Lung (tissue), 17 donors: ENCODE measurements at places on chromosomes 3 and 15.

DNA sequence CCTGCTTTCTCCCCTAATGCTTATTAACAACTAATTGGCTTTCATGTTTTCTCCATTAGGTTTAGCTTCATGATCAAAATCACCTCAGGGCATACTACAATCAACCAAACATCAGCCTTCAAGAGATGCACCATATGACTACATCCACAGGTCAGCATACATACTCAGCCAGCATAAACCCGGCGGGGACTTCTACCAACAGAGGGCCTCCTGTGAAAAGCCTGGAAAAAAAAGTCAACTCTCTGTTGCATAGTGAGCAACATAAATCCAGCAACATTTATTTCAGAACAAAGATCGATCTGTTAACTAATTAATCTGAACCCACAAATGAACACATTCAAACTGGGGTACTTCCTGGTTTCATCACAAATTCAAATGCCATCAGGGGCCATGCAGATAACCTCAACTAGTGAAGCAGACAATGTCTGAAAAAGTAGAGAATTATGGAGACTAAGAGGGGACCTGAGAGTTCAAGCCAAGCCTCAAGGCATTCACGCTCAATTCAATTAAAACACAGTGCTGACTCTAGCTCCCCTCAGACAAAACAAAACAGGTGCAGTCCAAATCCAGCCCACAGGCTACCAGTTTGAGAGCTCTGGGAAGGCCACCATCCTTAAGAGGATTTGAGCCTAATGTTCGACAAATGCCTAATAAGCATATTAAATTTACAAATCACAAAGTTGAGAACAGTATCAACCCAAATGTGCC, 124.5 kb downstream of the MAGI1 start:
- peak; percentile 40 for DNase-seq

DNA sequence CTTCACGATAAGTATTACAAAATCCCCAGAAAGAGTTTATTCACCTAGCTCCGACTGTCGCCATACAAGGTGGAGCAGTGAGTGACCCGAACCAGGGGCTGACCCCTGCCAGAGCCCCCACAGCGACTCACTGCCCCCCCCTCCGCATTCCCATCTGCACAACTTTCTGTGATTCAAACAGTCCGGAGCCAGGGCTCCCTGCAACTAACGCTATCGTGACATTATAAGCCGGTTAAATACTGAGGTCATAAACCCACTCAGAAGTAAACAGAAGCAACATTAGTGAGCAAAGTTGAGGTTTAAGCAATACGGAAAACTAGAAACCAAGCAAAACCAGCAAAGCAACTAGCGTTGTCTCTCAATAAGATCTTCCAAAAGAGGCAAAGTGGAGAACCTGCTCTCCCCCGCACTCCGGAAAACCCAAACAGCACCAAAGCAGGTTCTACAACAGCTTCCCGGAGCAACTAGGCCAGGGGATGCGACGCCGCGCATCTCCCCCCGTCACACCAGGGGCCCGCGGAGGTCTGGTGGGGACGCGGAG, 642 bp downstream of the SCAP start:
- no peak for DNase-seq

DNA sequence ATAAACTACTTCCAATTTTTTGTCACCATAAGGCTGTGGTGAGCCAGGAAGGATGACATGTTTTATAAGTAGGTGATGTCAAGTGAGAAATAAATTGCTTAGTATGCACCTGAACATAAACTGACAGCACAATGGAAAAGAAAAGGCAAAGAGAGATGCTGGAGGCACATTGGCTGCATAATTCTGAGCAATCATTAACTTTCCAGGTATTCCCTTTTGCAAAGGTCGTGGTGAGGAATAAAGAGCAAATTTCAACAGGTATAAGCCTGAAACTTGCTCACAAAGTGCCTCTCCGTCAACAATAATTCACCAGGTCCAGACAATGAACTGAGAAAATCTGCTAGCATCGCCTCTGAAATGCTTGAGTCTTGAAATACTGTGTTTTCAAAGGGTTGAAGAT, 48.2 kb downstream of the ITGB5 start:
- no peak for DNase-seq

- peak; percentile 75 for DNase-seq
Measured at GRCh38 chr3:11185564-11186317, 31.4 kb downstream of the HRH1 start.

GRCh38 chr3:149969110-149969939, 1.4 kb downstream of the PFN2 start:
- peak; percentile 84 for DNase-seq

GRCh38 chr3:127698691-127699415, 26.1 kb downstream of the ABTB1 start:
- peak; percentile 40 for DNase-seq

GRCh38 chr15:93019971-93020370, 69.0 kb downstream of the RGMA start:
- DNase-seq: no peak

GRCh38 chr15:80464951-80465625, 60.9 kb downstream of the ARNT2 start:
- no peak for DNase-seq

DNA sequence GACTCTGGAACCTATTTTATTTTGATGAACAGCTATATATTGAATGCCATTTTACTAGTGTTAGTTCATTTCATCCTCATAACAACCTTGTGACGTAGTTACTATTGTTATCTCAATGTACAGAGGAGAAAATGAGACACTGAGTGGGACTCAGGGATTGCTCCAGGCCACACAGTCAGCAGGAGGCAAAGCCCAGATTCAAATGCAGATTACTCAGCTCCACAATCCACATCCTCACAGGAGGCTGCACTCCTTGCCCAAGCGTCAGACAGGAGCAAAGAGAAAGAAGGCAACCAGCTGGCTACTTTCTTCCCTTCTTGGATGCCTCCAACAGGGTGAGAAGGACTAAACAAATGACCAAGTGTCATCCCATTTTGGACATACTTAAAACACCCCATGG, 92.0 kb upstream of the CCDC54 start:
- no peak for DNase-seq

GRCh38 chr3:78645628-78646310, 1122.0 kb downstream of the ROBO1 start:
- peak; percentile 93 for DNase-seq

DNA sequence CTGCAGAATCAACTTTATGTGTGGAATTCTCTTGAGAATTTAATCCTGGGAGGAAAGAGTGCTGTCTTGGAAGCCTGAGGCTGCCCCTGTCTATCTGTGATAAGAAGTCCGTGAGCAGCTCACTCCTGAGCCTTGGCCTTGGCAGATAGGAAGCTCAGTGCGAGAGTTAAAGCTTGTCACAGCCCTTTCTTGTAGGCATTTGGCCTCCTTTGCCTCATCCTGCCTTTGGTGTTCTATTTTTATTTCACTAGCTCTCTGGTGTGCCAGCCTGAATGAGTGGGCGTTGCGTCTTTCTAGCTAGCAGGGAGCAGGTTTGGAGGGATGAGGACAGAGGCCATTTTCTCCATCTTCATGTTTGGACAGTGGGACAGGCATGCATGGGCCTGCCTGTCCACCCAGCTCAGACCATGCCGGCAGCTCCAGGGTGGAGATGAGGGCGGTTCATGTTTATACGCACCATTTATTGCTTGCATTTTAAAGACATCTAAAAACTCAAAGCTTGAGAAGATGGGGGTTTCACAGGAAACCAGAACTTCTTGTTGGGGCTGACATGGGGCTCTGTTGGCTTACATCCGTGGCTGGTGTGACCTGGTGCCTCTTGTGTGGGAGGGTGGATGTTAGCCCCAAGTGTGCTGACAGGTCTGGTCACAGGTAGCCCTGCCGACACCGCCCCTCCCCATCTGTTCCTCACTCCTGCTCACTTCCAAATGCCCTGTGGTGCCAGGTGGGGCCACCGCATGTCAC, 29.8 kb downstream of the IRAK2 start:
- DNase-seq: no peak
